ENCODE measurements at places on chromosomes 1 and 21. TPM values are rescaled to one million over a fixed set of nuclear protein-coding genes. Genes with fewer than 3 reads are reported as not detected.
A peak's percentile ranks its signal among the peaks of the same experiment; 100 is the strongest.

DNA sequence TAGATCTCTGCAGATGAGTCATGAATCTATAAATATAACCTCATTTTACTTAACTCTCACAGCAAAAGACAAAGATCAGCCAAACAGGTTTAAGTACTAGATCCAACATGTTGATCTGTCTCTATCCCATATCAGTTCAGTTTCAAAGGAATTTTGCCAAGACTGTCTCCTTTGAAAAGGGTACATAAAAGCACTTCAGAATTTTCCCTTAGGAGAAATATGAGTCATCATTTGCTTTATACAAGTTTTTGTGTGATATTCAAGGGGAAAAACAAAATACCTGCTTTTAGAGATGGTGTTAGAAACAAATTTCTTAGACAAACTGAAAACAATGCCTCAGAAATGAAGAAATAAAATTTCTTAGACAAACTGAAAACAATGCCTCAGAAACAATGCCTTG, 73.5 kb upstream of the LRRC7 start:
- no peak overlapping the region for H3K4me3 ChIP-seq
- no peak overlapping the region for H3K27ac ChIP-seq
- no peaks in the 10 kb centered on the region for H3K36me3 ChIP-seq
- no peak for DNase-seq

DNA sequence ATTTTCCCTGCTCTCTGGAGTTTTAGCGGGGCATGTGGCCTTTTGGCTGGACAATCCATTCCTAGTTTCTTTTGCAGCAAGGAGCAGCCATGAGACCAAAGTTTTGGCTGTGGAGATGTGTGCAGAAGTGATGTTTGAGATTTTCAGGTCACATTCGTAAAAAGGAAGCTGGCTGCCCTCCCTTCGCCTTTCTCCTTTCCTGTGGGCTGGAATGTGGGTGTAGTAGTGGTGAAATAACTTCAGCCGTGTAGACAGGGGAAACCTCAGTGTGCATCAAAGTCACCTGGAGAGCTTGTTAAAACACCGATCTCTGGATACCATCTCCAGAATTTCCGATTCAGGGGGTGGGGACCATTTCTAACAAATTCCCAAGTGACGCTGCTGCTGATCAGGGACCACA, 5.3 kb upstream of the GPR88 start:
- no peak overlapping the region for H3K27ac ChIP-seq
- no peak overlapping the region for H3K4me3 ChIP-seq
- no peaks in the 10 kb centered on the region for H3K36me3 ChIP-seq
- H3K4me1 ChIP-seq = no peaks in the 10 kb centered on the region
- no peak for DNase-seq

- H3K27me3 ChIP-seq = no peaks in the 10 kb centered on the region
- DNase-seq = peak; percentile 61
- no peak overlapping the region for H3K4me3 ChIP-seq
- H3K4me1 ChIP-seq = no peaks in the 10 kb centered on the region
Measured at GRCh38 chr1:175887981-175888428, 144.6 kb upstream of the TNR start.

DNA sequence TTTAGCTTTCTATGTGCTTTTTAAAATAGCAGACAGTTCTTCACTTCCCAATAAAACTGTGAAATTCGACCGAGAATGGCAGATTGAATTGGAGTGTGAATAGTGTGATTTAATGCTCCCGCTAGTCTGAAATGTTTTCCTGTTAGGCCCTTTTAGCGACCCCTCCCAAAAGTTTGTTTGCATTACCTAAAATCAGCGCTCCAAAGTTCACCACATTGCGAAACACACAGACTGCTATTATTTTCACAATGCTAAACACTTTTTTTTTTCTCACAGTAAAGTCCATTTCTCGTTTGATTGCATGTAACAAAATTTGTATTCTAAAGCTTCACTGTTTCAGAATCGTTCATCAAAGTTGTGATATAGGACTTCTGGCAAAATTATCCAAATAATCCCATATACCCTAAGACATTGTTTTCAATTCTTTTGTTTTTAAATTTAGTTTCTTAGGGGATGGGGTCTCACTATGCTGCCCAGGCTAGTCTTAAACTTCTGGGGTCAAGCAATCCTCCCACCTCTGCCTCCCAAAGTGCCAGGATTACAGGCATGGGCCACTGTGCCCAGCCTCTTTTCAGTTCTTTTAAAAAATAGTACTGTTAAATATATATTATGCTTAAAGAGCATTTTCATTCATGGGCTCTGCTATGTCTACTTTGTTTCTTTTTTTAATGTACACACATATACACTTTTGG, 76.5 kb upstream of the USH2A start:
- no peak overlapping the region for H3K27ac ChIP-seq
- H3K27me3 ChIP-seq = no peaks in the 10 kb centered on the region
- no peaks in the 10 kb centered on the region for H3K36me3 ChIP-seq
- H3K4me3 ChIP-seq = no peak overlapping the region

DNA sequence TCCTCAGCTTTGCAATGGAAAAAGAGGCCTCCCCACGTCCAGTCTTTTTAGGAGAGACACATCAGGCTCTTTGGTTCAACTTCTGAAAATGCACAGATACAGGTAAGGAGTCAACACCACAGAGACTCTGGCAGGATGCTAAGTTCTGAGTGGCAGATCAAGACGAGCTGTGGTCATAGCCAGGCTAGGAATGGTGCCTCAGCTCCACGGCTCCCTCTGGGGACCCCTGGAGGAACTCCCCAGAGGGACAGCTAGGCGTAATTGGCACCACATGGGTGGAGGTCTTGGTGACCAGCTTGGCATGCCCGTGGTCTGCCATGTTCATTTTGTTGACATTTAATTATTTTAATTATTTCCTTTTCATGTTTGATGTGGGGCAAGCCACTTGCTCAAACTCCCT, 206.1 kb downstream of the KAZN start:
- no peak overlapping the region for H3K27ac ChIP-seq
- H3K4me3 ChIP-seq = no peak overlapping the region
- no peaks in the 10 kb centered on the region for H3K4me1 ChIP-seq
- no peak for DNase-seq
- no peaks in the 10 kb centered on the region for H3K36me3 ChIP-seq

DNA sequence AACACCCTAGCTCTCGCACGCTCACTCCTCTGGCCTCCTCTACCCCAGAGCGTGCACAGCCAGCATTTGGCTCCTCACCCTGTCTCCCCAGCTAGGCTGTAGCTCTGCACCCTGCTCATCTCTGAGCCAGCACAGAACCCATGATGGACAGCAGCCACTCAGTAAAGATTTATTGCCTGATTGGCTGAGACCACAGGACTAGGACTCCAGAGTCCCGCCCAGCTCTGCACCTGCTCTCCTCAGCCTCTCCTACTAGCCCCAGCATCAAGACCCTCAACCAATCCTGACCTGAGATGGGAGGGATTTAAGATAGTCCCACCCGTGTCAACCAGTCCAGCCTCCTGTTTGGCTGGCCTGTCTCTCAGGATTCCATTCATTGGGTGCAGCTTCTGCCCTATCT, 9.3 kb downstream of the C1QB start:
- no peak for DNase-seq
- no peaks in the 10 kb centered on the region for H3K4me1 ChIP-seq
- H3K27me3 ChIP-seq = peaks cover 4% of the 10 kb centered on the region
- no peak overlapping the region for H3K4me3 ChIP-seq

- no peak overlapping the region for H3K4me3 ChIP-seq
- DNase-seq = no peak
- peak overlapping the region; percentile 55 for H3K27ac ChIP-seq
- no peaks in the 10 kb centered on the region for H3K27me3 ChIP-seq
- H3K4me1 ChIP-seq = peaks cover 88% of the 10 kb centered on the region
- no peaks in the 10 kb centered on the region for H3K36me3 ChIP-seq
Measured at GRCh38 chr1:223831755-223832636, 13.8 kb downstream of the TP53BP2 start.

DNA sequence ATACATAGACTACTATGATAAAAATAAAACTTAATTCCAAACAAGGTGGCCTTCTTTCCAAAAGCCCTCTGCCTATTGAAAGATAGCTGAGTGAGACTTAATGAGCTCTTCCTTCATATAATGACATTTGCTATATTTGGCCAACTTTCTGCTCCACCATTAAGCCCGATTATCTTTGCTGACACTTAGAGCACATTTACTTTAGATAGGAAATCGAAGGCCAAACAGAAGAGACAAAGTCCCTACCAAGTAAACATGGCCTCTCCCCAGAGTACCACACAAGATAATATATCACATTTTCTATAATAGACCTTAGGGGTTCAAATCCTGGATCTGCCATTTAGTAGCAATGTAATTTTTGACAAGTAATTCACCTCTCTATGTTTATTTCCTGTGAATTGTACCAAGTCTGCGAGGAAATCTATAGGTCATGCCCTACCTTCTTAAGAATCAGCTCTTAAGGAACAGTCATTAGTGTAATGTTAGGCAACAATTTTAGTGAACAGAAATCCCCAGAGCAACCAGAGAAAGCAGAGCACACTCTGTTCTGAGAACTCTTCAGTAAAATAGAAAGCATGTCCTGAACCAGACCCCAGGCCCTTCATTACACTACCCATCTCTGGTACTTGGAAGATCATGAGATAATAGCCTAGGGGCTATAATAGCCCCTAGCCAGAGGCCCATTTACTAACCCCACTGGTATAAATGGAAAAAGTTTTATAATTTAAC, 17.3 kb upstream of the COA6 start:
- peaks cover 22% of the 10 kb centered on the region for H3K27me3 ChIP-seq
- no peak overlapping the region for H3K4me3 ChIP-seq
- H3K4me1 ChIP-seq = no peaks in the 10 kb centered on the region
- no peak for DNase-seq
- H3K27ac ChIP-seq = no peak overlapping the region
- no peaks in the 10 kb centered on the region for H3K36me3 ChIP-seq

The PLA2G5 gene
- polyA plus RNA-seq = 44.5 TPM

The TRMT1L gene
- 9.7 TPM for polyA plus RNA-seq

All from heart right ventricle (tissue), 16 donors.